Left renal pelvis (tissue), 4 donors: ENCODE measurements at places on chromosomes 12 and 14. TPM values are rescaled to one million over a fixed set of nuclear protein-coding genes. Genes with fewer than 3 reads are reported as not detected.

GRCh38 chr12:105899589-105899988 lies 239.2 kb downstream of the NUAK1 start:
- DNase-seq: no peak

The MYH7 gene
- polyA plus RNA-seq: 0.20 TPM

The TMTC1 gene
- polyA plus RNA-seq: 32.8 TPM

The PSMB5 gene
- polyA plus RNA-seq: 199 TPM

The NGB gene
- polyA plus RNA-seq: 0.07 TPM

GRCh38 chr12:7157391-7157790 lies 27.2 kb downstream of the CLSTN3 start:
- no peak for DNase-seq

The KRT6C gene
- polyA plus RNA-seq: not detected

DNA sequence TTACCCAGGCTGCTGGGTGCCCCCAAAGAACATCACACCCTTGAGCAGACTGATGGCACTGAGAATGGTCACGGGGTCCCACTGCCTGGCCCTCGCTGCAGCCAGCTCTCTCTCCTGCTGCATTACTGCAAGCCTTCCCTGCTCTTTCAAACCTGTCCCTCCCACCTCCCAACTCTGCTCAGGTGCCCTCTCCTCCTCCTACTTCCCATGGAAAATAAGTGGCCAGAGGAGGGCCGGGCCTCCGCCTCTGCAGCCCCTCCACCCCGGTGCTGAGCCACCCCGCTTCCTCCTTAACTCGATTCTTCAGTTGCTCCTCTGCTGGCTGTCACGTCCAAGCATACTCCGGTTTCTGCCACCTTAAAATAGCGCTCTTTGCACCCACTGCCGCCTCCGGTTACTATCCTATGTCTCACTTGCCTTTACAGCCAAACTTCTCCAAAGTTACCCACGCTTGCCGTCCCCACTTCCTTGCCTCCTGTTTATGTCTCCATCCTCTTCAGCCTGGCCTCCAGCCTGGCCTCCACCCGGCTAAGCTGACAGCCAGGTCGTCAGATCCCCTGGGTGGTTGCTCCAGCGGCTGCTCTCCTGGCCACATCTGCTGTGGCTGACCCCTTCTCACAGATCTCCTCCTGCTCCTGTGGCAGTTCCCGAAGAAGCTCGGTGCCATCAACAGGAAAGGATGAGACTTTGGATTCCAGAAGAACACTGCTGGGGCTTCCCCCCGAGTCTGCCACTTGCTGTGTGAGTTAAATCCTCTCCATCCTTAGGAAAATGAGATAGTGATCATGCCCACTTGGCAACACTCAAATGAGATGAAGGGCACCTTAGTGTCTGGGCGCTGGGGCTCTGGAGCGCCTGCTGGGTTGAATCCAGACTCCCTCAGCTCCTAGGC lies 7.7 kb downstream of the SMIM41 start:
- DNase-seq: no peak

- DNase-seq: no peak
Measured at GRCh38 chr12:26028953-26029735, 70.7 kb downstream of the RASSF8 start.

- no peak for DNase-seq
Measured at GRCh38 chr14:94545131-94545841, 16.0 kb upstream of the SERPINA4 start.

DNA sequence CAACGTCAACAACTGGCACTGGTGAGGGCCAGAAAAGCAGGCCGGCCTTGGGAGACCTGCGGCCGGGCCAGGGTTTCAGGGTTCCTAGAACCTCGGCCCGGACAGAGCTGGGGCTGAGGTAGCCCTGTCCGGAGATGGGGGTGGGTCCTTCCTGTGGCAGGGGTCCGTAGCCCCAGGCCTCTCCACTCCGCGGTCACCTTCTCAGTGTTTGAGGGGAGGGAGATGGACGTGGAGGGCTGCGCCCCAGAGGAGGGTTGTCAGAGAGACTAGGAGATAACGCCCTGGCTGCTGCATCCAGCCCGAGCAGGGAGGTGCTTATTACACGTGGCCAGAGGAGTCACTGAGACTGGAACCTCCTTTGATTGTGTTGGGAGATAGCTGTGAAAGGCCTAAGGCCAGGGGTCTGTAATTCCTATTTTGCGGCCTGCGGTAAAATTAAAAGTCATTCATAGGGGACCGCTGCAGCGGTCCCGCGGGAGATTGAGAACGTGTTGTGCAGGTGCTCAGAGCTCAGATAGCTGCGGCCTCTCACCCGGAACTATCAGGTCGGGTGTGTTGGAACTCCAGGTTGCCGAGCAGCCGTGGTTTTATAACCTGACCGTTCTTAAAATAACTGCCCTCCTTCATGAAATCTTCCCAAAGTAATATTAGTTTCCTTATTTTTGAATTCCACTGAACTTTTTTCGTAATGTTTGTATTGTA lies 507 bp downstream of the AHSA1 start:
- no peak for DNase-seq

GRCh38 chr12:82893896-82894295 lies 207.2 kb downstream of the TMTC2 start:
- no peak for DNase-seq

GRCh38 chr14:77407158-77407557 lies 16.2 kb downstream of the NOXRED1 start:
- no peak for DNase-seq
